Caudate nucleus (tissue), 63 donors: ENCODE measurements at places on chromosomes 11 and 22.

GRCh38 chr22:24390156-24390555, 37.2 kb upstream of the ADORA2A start:
- DNase-seq: no peak

- no peak for DNase-seq
Measured at GRCh38 chr11:73293356-73293936, 14.6 kb upstream of the ARHGEF17 start.

GRCh38 chr11:36316049-36316448, 20.0 kb downstream of the PRR5L start:
- no peak for DNase-seq

DNA sequence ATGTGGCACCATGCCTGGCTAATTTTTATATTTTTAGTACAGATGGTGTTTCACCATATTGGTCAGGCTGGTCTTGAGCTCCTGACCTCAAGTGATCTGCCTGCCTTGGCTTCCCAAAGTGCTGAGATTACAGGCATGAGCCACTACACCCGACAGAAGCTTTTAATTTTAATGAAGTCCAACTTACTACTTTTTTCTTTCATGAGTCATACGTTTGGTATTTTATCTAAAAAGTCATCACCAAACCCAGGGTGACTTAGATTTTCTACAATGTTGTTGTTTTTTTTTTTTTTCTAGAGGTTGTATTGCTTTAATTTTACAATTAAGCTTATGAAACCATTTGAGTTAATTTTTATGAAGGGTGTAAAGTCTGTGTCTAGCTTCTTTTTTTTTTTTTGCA, 34.9 kb downstream of the JRKL start:
- DNase-seq: no peak

- no peak for DNase-seq
Measured at GRCh38 chr22:21443057-21443734, 24.0 kb upstream of the TMEM191C start.

GRCh38 chr22:38460426-38460840, 5.4 kb upstream of the KCNJ4 start:
- DNase-seq: no peak

DNA sequence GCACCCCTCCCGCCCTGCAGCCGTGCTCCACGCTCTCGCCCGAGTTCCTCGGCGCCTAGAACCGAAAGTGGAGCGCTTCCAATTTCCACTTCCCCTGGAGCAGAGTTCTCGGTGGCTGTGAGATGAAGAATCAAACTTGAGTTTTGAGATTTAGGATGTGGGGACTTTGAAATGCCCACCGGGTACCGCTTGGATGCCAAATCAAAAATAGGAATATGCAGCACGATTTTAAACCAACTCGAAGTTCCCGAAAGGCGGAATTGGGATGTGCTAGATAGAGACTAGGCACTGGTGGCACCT, 569 bp downstream of the POLA2 start:
- no peak for DNase-seq

GRCh38 chr22:35868938-35869337, 151.3 kb downstream of the APOL5 start:
- DNase-seq: no peak

DNA sequence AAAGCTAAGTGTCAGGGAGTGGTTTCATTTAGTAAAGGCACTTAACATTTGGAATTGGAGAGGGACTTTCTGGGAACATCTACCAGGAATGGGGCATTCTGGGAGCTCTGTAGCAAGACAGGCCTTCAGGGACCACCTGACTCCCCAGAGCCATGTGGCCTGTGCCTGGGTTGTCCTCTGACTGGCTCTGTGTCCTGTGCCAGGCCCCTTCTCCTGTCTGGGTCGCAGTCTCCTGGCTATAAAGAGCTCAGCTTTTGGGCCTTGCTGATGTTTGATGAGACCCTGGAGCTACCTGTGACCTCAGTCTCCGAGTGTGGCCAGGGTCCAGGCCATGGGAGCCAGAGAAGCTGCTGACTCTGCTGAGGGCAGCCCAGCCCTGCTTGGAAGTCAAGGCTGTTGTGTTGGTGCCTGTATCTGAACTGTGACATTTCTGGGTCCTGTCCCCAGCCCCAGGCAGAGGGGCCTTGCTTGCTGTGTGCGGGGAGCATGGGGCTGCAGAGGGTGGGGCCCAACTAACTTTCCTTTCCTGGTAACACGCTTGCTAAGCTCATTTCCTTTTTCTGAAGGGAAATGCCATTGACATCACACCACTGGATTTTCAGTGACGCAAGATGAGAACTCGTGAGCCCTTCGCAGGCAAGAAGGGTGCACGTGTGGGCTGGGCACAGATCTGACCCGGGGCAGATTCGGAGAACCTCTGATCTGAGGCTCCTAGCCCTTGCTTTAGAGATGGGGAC, 41.3 kb downstream of the LRRC32 start:
- no peak for DNase-seq

GRCh38 chr11:78363024-78363619, 54.5 kb downstream of the GAB2 start:
- DNase-seq: no peak

GRCh38 chr22:32676191-32676590, 125.3 kb upstream of the TIMP3 start:
- no peak for DNase-seq

DNA sequence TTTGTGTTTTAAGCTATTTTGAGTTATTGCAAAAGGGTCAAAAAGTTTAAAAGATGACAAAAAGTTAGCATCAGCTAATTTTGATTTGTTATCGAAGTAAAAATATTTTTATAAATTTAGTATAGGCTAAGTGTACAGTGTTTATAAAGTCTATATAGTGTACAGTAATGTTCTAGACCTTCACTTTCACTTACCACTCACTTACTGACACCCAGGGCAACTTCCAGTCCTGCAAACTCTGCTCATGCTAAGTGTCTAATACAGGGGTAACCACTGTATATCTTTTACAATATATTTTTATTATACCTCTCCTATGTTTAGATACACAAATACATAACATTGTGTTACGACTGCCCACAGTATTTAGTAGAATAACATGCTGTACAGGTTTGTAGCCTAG, 59.7 kb downstream of the PDGFD start:
- DNase-seq: no peak

- DNase-seq: no peak
Measured at GRCh38 chr11:19808076-19808911, 95.7 kb downstream of the NAV2 start.

- no peak for DNase-seq
Measured at GRCh38 chr22:49524362-49524761, 303.3 kb downstream of the BRD1 start.

DNA sequence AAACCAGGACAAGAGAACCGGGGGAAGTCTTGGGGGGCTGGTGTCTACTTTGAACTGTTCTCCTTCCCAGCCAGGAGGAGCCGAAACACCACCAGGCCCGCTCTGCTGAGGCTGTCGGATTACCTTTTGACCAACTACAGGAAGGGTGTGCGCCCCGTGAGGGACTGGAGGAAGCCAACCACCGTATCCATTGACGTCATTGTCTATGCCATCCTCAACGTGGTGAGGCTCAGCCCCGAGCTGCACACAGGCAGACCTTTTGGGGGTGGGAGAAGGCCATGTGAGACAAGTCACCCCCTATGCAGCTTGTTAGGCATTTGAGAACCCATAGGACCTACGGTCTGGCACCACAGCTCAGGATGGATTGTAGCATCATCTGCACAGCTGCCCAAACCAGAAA, 2.8 kb downstream of the HTR3A start:
- DNase-seq: no peak

DNA sequence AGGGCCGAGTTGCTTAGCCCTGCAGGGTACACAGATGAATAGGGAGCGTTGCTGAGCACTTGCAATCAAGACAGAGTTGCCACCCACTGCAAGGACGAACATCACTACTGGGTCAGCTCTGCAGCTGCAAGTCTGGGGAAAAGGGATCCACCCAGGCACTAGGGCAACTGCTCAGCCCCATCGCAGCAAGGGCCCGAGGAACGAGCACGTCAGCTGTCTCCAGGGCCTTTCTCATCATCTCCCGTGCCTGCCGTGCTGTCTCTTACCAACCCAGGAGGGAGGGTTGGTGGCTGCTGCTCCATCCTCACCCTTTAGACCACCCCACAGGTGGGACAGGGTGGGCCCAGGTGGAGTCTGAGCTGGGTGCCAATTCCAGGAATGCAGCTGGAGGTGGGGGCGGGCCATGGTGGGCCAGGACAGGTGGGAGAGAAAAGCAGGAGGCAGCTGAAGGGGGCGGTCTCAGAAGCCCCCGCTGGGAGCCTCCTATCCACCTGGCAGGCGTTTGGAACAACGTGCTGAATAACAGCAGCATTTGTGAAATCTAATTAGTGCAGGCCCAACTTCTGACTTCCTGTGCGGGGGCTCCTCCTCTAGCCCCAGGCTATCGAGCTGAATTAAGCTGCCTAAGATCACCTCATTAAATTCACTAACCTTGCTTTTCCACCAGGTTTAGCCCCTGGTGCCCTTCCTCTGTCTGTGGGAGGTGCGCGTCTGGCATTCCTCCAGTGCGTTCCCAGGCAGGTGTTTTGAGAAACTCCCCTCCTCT, 252.5 kb downstream of the ST3GAL4 start:
- DNase-seq: no peak

GRCh38 chr22:29692327-29692640, 27.5 kb upstream of the CABP7 start:
- DNase-seq: no peak

DNA sequence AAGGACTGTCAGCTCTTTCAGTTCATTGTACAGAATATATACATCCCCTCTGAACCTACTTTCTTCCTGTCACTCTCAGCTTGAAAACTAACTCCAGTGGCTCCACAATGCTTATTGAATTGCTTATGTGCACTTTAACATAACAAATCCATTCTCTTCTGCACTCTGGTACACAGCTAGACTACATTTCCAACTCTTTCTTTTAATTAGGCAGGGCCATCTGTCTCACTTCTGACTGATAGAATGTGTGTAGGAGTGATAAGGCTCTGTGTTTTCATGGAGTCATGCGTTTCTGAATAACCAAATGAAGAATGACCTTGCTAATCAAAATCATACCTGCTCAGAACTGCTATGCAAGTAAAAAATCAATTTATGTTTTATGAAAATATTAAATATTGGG, 278.5 kb upstream of the CCDC179 start:
- DNase-seq: no peak

DNA sequence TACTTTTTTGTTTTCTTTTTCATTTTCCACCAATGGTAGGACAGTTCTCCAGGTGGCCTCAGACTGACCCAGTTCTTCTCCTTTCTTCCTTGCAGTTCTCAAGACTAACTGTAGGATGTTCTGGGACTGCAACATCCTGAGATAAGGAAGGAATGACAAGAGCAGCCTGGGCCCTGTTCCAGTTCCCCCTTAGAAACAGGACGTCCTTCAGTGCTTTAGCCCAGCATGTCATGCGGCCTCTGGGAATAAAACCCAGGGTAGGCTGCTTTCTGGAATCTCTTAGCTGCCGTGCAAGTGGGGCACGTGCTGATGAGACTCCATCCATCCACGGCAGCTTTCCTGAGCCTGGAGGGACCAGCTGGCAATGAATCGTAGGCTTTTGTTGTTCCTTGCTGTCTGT, 24.0 kb upstream of the CADM1 start:
- no peak for DNase-seq

- DNase-seq: no peak
Measured at GRCh38 chr22:26830837-26831236, 173.4 kb downstream of the MIAT start.

DNA sequence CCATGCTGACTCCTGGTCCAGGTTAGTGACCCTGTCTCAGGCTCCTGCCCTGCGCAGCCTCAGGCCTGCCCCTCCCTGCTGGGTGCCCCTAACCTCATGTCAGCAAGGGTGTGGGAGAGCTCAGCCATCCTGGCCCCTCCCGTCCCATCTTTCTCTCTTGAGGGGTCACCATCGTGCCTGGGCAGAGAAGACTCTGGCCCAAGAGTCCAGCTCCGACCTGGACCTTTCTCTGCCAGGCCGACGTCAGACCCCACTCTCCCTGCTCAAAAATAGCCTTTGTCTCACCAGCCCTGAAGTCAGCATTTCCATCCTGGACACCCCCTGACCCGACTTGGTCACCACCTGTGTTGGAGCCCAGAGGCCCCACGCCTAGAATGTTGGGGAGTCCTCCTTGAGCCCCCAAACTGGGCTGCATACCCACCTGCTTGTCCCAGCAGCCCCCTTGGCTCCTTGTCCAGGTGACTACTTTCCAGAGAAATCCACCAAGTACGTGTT, 4.9 kb downstream of the SCGB1C1 start:
- no peak for DNase-seq

DNA sequence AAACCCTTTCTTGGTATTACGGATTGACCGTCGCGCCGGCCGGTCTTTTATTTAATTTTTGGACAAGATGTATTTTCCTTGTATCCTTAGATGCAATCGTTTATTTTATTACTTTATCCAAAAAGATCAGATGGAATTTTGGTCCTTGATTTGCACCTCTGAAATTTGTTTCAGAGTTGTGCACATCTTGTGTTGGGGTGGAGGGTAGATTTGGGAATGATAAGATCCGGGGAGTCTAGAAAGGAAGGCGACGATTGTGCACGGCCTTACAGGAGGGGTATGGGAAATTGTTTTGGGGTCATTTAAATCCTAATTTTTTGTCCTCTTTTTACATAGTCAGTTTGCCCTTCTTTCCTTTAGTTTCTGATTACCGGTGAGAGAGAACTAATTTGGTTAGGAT, 1.4 kb downstream of the KDM2A start:
- no peak for DNase-seq

GRCh38 chr22:44406341-44407170, 91.5 kb downstream of the RTL6 start:
- no peak for DNase-seq

DNA sequence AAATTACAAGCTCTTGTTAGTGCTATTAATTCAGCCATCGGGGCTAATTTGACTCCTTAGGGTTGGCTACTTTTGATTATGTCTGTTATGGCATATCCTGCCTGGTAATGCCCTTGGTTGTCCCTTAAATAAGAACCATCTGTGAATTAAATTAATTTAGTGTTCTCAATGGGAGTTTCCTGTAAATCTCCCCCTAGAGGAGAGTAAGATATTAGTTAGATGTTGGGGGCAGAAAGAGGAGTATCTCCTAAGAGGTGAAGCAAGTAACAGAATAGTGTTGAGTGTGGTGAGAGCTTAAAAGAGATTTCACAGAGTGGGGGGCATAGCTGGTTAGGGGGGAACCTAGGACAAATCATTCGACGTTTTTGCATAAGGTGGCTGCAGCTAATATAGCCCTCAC, 1126.9 kb downstream of the JRKL start:
- no peak for DNase-seq

- DNase-seq: no peak
Measured at GRCh38 chr22:24011735-24012068, 598 bp downstream of the CABIN1 start.
